ENCODE measurements at places on chromosomes 1 and 21.
A peak's percentile ranks its signal among the peaks of the same experiment; 100 is the strongest.

- no peak for DNase-seq
These were observed 4.3 kb upstream of the SERBP1 start for GRCh38 chr1:67434491-67434890.

DNA sequence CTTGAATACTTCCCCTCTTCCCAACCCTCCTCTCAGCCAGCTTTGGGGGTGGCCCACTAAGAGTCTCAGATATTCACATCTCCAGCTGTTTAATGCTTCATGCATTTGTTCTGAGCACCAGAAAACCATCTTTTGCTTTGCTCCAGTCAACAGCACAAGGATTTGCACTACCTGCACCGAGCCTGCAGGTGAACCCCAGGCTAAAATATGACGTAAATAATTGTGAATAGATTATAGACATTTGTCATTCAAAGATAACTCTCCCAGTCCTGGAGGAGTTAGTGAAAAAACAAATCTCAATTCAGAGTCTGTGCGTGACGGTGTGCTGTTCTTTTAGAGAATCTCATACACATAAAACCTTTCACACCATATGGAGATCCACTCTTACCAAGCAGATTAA, 7.4 kb downstream of the CD247 start:
- no peak for DNase-seq

- no peak for DNase-seq
These were observed 452.9 kb upstream of the BEND5 start for GRCh38 chr1:49229555-49229954.

- peak; percentile 25 for DNase-seq
These were observed 21.5 kb upstream of the SAMSN1 start for GRCh38 chr21:14567331-14568279.

DNA sequence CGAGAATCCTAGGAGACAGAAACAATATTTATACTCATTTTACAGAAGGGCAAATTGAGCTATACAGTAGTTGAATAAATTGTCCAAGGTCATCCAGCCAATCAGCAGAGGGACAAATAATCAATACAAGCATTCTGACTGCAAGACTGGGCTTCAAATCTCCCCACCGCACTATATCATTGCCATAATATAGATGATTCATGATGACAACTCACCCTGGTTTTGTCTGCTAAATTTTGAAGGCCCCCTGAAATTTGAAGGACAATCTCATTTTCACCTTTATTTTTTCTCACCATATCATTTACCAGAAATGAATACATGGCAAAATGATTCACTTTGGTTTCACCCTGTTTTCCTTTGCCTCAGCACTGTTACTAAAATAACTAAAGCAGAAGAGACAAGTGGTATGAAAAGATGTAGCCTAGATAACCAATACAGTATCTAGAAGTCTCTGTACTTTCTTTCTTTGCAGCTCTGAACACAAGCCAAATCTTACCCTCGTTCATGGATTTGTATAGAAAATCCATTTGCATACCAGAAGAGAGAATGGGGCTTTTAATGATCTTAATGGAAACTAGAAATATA, 292.5 kb downstream of the TTLL7 start:
- no peak for DNase-seq

GRCh38 chr1:17465228-17465627, 25.8 kb upstream of the RCC2 start:
- no peak for DNase-seq

- DNase-seq, result peak; percentile 42
These were observed 971 bp upstream of the GNG4 start for GRCh38 chr1:235650341-235651169.

GRCh38 chr21:28543975-28544374, 448.7 kb downstream of the LTN1 start:
- no peak for DNase-seq

GRCh38 chr1:99705385-99705784, 59.5 kb downstream of the PALMD start:
- no peak for DNase-seq

Data from B cell (primary cell).